Uterus (tissue), 4 donors: ENCODE measurements at places on chromosomes 4 and X. TPM values are rescaled to one million over a fixed set of nuclear protein-coding genes. Genes with fewer than 3 reads are reported as not detected.

DNA sequence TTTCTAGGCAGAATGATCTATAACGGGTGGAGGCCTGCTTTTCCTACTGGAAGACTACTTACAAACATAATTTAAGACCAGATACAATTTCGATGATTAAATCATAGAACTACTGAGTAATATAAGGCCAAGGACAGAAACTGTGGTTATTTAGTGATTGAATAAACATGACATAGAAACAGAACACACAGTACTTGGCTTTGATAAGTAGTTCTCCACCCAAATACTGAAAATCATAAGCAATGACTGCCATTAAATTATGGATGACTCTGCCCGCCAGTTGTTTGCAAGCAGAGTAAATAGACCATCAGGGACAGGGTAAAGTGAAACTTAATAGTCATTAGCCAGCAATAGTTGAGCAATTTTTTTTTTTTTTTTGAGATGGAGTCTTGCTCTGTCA, 17.2 kb upstream of the SMIM14 start:
- H3K36me3 ChIP-seq: no peaks in the 10 kb centered on the region
- DNase-seq: peak; percentile 42
- no peaks in the 10 kb centered on the region for H3K27me3 ChIP-seq
- H3K4me1 ChIP-seq: no peaks in the 10 kb centered on the region
- H3K27ac ChIP-seq: no peak overlapping the region
- no peak overlapping the region for H3K4me3 ChIP-seq

The SHISA3 gene
- total RNA-seq: 0.37 TPM

The GABRE gene
- 54.2 TPM for total RNA-seq

DNA sequence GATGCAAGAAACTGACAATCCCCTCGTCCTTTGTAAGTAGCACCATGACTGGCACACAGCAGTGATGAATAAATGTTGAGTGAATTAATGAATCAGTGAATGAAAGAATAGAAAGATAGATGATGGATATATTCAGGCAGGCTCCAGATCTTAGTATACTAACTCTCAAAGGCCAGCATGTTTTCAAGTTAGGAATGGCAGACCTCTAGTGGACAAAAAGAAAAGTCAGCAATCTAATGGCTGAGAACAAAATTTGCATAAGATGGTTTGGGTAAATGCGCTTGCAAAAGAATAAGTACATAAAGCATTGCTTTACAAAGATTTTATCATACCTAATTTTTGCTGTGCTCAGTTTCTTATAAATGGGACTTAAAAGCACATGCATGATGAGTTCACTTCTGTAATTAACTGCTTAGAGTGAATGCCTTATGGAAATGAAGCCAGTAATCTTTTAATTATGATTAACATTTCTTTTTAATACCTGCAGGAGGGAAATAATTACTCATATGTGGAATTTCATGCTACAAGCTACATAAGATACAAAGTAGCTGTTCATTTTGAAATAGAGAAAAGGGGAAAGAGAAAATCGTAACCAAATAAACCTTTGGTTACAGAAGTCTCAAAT, 126.9 kb upstream of the GPRIN3 start:
- H3K4me3 ChIP-seq: no peak overlapping the region
- H3K27me3 ChIP-seq: no peaks in the 10 kb centered on the region
- no peaks in the 10 kb centered on the region for H3K36me3 ChIP-seq
- no peaks in the 10 kb centered on the region for H3K4me1 ChIP-seq

DNA sequence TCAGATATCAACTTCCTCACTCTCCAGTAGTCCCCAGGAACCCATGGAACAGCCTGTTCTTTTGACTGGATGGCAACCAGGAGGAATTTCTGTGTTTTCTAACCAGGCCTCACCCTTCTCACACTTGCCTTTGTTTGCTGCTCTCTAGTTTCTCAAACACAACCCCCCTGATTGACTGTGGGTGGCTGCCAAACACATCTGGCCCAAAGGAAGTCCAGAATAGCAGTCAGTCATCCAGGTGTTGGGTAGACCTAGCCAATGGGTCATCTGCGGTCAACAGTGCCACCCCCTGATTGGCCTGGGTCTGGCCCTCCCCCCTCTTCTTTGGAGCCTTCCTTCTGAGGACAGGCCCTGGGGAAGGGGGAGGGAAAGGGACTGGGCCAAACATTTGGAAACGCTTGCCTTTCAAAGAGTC, 53.7 kb downstream of the MSX1 start:
- peak; percentile 53 for DNase-seq
- no peaks in the 10 kb centered on the region for H3K27me3 ChIP-seq
- no peak overlapping the region for H3K4me3 ChIP-seq
- H3K4me1 ChIP-seq: no peaks in the 10 kb centered on the region
- no peak overlapping the region for H3K27ac ChIP-seq

DNA sequence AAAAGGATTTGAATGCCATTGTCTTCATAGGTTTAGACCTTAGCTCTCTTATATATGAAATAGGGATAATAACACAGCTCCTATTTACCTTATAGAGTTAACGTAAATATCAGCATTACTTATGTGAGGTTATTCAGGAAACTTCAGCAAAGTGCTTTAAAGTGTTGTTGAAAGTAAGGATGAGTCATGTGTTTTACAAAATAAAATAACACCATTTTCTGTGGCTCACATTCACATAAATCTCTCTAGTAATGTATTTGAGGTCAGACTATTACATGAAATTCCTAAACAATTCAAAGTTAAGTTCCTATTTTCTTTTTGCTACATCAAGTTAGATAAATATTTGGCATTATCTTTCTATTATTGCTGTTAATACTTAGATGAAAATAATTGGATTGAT, 2.9 kb downstream of the GNRHR start:
- no peaks in the 10 kb centered on the region for H3K4me1 ChIP-seq
- no peak overlapping the region for H3K27ac ChIP-seq
- no peaks in the 10 kb centered on the region for H3K27me3 ChIP-seq
- H3K36me3 ChIP-seq: no peaks in the 10 kb centered on the region
- H3K4me3 ChIP-seq: no peak overlapping the region
- no peak for DNase-seq

GRCh38 chr4:145231906-145232700, 51.7 kb upstream of the OTUD4 start:
- H3K4me3 ChIP-seq: no peak overlapping the region
- H3K27ac ChIP-seq: no peak overlapping the region
- DNase-seq: no peak
- H3K4me1 ChIP-seq: no peaks in the 10 kb centered on the region
- no peaks in the 10 kb centered on the region for H3K36me3 ChIP-seq

DNA sequence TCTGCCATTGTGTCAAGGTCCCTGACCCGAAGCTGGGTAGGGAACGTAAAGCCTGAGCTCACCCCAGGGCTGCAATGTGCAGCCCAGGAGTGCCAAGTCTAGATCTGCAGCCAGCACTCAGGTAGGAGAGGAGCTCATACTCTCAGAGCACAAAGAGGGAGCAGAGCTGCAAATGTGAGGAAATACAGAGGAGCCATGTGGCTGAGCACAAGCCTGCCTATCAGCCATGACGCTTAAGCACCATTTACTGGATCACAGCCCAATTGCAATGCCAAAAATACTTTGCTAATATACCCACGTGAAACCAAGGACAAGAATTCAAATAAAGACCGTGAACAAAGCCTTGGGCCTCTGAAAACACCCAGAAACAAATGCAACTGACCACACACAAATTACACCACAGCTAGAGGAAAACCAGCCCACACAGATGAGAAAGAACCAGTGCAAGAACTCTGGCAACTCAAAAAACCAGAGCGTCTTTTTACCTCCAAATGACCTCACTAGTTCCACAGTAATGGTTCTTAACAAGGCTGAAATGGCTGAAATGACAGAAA, 69.0 kb upstream of the HPF1 start:
- H3K4me3 ChIP-seq: no peak overlapping the region
- DNase-seq: no peak
- H3K36me3 ChIP-seq: no peaks in the 10 kb centered on the region

DNA sequence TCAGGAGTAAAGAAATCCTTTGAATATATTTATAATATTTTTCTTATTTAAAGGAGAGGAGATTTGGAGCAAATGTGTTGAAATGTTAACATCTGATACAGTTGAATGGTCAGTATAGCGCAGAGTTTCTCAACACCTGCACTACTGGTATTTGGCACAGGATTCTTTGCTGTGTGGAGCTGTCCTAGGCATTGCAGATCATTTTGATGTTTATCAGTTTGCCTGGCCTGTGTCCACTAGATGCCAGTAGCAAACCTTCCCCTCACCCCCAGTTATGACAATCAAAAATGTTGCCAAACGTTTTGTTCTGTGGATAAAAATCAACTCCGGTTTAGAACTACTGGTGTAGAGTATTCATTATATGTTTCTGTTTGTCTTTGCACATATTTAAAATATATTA, 765.3 kb upstream of the SLIT2 start:
- no peaks in the 10 kb centered on the region for H3K27me3 ChIP-seq
- no peak overlapping the region for H3K4me3 ChIP-seq

The APLN gene
- total RNA-seq: not detected

DNA sequence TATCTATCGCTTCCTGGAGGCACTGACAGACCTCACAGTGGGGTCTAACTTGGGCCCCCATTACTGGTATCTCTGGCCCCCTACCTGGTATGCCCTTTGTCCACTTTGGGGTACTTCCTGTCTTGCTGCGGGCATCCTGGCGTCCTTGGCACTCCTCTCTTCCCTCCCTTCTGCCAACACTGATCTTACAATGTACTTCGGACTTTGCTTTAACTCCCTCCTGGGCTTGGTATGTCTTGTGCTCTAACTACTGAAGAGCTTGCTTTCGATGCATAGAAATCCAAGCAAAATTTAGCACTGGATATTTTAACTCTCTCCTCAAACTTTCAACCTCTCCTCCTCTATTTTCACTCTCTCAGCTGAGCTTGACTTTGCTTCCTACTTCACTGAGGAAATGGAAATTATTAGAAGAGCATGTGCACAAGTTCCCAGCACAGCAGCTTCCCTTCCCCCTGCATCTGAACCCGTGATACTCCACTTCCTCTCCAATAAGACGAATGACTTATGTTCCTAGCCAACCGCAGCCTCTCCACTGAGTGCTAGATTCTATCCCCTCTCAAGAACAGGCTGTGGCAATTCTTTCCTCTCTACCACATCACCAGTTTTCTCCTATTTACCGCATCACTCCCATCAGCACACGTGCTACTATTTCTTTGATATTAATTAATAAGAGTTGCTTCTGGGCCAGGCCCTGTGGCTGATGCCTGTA, 52.9 kb downstream of the SUPT20HL2 start:
- H3K4me3 ChIP-seq: no peak overlapping the region
- no peaks in the 10 kb centered on the region for H3K4me1 ChIP-seq
- H3K36me3 ChIP-seq: no peaks in the 10 kb centered on the region
- peak; percentile 48 for DNase-seq
- no peaks in the 10 kb centered on the region for H3K27me3 ChIP-seq

DNA sequence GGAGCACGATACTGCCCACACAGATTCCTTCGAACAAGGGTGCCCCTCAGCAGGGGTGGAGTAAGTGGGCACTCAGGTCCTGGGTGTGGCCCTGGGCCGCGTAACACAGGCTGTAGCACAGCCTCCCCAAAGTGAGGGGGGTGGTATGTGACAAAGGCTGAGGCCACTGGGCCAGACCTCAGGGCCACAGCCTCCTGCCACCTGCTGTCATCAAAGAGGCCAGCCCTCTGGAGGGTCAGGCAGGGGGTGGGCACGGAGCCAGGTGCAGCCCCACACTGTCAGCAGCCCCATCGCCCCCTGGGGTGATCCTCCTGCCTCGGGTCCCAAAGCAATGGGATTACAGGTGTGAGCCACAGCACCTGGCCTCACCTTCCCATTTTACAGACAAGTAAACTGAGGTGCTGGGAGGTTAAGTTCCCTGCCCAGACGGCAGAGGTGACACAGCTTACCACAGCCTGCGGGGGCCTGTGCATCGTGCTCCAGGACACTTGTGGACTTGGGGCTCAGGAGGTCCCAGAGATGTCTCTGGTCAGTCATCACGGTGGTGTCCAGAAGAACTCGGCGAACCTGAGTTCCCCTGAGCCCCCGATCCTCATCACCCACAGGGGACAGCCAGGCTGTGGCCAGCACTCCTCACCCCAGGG, 27.5 kb upstream of the MXD4 start:
- no peak overlapping the region for H3K4me3 ChIP-seq
- no peak for DNase-seq
- no peaks in the 10 kb centered on the region for H3K36me3 ChIP-seq
- H3K4me1 ChIP-seq: no peaks in the 10 kb centered on the region
- no peak overlapping the region for H3K27ac ChIP-seq

DNA sequence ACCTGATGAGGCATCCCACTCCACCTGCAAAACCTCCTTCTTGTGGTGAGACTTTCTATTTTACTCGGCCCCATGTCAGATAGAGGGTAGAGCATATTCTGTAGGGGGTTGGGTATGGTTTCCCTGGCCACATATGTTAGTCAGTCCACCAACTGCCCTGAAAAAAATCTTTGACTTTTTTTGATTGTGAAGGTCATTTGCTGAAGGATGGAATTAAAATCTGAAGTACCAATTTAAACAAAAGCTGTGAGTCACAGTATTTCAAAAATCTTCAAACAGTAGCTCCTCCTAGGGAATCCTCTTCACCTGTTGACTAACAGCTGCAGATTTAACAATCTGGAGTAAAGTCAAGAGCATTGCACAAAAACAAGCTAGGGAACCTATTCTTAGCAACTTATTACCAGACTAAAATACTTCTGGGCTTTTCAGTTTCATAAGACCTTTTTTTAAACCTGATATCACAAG, 8.0 kb upstream of the CCDC110 start:
- H3K4me3 ChIP-seq: no peak overlapping the region
- DNase-seq: no peak
- no peak overlapping the region for H3K27ac ChIP-seq
- no peaks in the 10 kb centered on the region for H3K4me1 ChIP-seq
- no peaks in the 10 kb centered on the region for H3K27me3 ChIP-seq

GRCh38 chr4:87557348-87557747, 28.2 kb upstream of the SPARCL1 start:
- no peaks in the 10 kb centered on the region for H3K4me1 ChIP-seq
- no peaks in the 10 kb centered on the region for H3K27me3 ChIP-seq
- no peak overlapping the region for H3K4me3 ChIP-seq
- no peak for DNase-seq
- no peaks in the 10 kb centered on the region for H3K36me3 ChIP-seq

DNA sequence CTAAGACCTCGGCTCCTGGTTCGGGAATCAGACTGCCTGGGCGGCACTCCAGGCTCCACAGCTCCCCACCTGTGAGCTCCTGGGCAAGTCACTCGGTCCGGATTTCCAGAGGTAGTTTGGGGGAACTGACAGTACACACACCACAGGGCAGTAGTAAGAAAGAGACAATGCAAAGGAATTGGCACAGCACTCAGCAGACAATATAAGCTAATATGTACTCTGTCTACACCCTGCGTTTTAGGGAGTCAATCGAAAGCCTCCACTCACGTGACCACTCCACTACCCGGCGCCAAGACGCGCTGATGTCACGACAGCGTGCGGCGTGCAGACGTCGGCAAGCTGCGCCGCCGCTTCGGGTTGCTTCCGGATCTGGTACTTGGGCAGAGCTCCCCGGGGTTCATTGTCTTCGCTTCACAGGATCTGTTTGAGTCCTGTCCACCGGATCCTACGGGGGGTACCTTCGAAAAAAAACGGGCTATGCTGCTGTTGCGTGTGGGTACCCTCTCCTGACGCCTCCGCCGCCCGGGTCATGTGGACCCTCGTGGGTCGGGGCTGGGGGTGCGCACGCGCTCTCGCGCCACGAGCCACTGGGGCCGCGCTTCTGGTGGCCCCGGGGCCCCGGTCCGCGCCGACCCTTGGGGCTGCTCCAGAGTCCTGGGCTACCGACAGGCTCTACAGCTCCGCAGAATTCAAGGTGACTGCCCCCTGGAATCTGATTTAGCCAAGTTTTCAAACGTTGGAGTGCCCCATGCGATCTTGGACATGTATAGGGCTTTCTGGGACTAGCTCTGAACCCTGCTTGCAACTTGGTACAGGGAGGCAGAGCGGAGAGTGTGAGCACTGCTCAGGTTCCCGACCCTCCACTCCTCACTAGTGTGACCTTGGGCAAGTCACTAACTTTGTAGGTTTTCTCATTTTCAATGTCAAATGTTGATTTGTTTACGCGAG, at the start of gene GUF1:
GUF1 (plus strand) TSS at position 327 of the 948 bp plus-strand sequence; CDS start at position 530, 203 bp downstream.
- H3K4me1 ChIP-seq: peaks cover 5% of the 10 kb centered on the region
- no peaks in the 10 kb centered on the region for H3K36me3 ChIP-seq
- H3K27me3 ChIP-seq: no peaks in the 10 kb centered on the region
- peak within 1 kb of the TSS; percentile 83 for H3K27ac ChIP-seq
- peak; percentile 86 for DNase-seq
